ENCODE measurements at places on chromosomes 12 and 14.
A peak's percentile ranks its signal among the peaks of the same experiment; 100 is the strongest.

- no peak for DNase-seq
Measured at GRCh38 chr14:58414845-58415244, 12.5 kb downstream of the TIMM9 start.

DNA sequence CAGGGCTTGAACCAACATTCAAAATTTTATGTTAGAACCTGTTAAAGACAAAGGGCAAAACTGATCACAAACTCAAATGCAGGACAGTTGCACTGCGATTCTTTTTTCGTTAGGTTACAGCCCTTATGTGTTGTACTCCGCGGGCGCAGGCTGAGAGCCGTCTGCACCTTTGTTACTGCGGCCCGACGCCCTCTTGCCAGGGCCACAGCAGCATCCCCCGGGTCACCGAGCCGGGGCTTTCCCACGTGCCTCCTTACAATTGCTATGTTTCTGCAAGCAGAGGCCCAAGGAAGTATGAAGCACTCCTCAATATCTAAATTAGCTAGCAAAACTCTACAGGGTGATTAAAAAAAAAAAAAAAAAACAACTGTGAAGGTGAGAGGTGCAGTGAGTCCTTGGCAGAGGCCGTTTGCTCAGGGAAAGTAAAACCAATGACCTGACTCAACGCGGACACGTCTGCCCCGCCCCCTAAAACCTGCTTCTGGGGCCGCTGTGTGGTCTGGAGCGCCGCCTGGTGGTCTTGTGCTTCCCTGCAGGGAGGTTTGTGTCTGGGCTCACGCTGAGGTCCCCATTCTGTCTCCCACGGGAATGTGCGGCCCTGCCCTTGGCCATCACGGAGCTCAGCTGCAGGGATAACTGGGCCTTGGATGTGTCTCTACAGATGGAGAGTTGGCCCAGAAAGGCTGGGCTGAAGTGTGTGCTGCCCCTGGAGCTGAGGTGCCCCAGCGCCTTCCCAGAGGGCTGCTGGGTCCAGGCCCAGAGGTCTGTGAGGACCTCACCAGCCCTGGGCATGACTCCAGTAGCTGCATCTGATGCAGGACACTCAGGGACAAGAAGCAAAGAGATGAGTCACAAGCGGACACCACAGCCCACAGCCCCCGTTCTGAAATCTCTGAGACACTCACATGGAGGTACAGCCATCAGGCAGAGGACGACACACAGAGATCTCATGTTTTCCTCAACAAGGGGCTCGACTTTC, 418.5 kb downstream of the TMEM121 start:
- peak; percentile 75 for DNase-seq

DNA sequence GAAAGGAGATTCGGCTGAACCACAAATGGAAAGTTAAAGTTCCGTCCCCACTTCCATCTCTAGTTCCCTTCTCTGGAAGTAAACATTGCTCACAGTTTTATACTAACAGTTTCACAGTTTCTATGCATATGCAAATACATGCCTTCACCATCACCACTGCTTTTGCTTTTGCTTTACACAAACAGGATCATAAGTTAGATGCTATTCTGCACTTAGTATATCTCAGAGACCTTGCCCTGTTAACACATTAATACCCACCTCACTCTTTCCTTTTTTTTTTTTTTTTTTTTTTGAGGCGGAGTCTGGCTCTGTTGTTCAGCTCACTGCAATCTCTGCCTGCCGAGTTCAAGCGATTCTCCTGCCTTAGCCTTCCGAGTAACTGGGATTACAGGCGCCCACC, 890 bp downstream of the TEP1 start:
- no peak for DNase-seq

- DNase-seq = no peak
Measured at GRCh38 chr12:1473418-1473817, 121.0 kb downstream of the FBXL14 start.

- DNase-seq = no peak
Measured at GRCh38 chr14:97379091-97379531, 581.9 kb downstream of the VRK1 start.

- DNase-seq = no peak
Measured at GRCh38 chr12:13088496-13088895, 15.0 kb downstream of the GSG1 start.

GRCh38 chr14:68140076-68140741, 320.6 kb downstream of the RAD51B start:
- DNase-seq = no peak

DNA sequence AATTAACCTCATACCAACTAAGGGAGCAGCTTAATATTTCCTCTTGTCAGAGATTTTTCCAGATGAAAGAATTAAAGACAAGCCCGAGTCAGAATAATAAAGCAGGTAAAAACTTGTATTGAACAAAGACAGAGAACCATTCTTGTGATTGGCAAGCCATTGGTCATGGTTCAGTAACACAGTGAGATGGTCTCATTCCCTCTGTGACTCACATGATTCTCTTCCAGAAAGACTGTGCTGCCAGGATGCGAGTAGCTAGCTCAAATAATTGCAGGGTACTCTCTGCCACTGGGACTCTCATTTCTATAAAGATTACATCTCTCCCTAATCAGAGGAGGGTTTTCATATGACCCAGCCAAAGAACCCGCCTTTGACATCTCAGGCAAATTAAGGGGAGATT, 179.4 kb downstream of the PHLDA1 start:
- no peak for DNase-seq

DNA sequence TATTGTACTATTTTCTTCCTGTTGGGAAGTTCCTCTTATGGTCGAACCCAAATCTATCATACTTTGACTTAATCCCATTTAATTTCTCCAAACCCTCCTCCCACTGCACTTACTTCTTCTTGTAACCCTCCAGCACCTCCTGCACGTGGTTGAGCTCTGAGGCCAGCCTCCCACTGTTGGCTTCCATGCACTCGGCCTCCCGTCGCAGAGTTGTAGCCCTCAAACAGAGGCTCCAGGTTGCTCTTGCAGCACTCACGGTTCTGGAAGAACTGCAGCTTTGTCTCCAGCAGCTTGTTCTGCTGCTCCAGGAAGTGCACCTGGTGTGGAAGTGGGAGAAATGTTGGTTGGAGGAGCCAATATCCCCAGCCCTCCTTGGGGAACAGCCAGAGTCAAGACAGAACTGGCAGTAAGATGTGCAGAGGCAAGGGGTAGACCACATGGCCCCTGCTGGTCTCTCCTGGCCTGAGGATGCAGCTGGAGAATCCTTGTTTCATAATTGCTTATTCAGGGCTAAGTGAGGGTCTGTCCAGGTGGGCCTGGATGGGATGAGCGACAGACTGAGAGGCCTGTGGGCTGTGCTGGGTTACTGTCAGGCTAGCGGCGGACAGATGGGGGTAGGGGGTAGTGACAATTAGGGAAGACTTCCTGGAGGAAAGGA, 18.4 kb upstream of the KRT86 start:
- no peak for DNase-seq

- DNase-seq = no peak
Measured at GRCh38 chr12:92019491-92020277, 126.0 kb downstream of the BTG1 start.

DNA sequence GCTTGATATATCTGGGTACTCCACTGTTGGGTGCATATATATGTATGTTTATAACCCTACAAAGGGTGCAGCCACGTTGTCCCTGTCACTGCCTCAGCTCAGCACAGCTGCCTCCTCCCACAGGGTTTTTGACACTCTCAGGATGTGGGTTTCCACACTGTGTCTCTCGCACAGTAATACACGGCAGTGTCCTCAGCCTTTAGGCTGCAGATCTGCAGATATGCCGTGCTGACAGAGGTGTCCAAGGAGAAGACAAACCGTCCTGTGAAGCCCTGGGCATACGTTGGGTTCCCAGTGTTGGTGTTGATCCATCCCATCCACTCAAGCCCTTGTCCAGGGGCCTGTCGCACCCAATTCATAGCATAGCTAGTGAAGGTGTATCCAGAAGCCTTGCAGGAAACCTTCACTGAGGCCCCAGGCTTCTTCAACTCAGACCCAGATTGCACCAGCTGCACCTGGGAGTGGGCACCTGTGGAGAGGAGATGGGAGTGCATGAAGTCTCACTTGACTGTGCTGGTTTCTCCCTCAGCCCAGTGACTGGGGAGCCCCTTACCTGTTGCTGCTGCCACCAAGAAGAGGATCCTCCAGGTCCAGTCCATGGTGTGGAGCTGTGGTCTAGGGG, 498.7 kb downstream of the TMEM121 start:
- no peak for DNase-seq

- no peak for DNase-seq
Measured at GRCh38 chr12:60421741-60422140, 825.9 kb downstream of the SLC16A7 start.

GRCh38 chr14:45194964-45195363, 58.0 kb downstream of the MIS18BP1 start:
- DNase-seq = no peak

GRCh38 chr14:25833341-25834126, 764.3 kb downstream of the NOVA1 start:
- DNase-seq = no peak

DNA sequence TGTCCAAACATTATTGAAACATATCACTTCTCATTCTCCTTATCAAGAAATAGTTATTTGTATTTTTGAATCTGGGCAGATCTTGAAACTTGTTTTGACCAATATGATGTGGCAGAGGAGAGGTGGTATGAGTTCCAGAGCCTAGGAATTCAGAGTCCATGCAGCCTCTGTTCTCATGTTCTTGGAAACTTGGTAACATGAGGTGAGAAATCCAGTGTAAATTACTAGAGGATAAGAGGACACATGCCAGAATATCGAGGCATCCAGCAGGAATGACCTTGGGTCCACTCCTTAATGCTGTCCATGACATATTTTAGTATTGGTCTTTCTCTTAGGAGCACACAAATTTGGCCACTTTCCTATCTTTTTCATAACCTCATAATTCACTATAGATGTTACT, 1374.6 kb downstream of the FSCB start:
- no peak for DNase-seq

DNA sequence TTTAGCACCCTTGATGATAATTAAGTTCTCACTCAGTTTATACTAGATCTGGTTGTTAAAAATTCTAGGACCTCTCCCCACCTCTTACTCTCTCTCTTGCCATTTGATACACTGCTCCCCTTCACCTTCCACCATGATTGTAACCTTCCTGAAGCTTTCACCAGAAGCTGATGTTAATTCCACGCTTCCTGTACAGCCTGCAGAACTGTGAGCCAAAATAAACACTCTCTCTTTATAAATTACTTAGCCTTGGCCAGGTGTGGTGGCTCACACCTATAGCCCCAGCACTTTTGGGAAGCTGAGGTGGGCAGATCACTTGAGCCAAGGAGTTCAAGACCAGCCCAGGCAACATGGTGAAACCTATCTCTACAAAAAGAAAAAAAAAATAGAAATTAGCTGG, 11.1 kb upstream of the HECTD4 start:
- no peak for DNase-seq

GRCh38 chr14:82490397-82490796, 956.7 kb upstream of the SEL1L start:
- DNase-seq = no peak

GRCh38 chr14:100075681-100076080, 10.5 kb downstream of the EVL start:
- no peak for DNase-seq

- DNase-seq = no peak
Measured at GRCh38 chr14:66293533-66294105, 192.6 kb upstream of the CCDC196 start.

DNA sequence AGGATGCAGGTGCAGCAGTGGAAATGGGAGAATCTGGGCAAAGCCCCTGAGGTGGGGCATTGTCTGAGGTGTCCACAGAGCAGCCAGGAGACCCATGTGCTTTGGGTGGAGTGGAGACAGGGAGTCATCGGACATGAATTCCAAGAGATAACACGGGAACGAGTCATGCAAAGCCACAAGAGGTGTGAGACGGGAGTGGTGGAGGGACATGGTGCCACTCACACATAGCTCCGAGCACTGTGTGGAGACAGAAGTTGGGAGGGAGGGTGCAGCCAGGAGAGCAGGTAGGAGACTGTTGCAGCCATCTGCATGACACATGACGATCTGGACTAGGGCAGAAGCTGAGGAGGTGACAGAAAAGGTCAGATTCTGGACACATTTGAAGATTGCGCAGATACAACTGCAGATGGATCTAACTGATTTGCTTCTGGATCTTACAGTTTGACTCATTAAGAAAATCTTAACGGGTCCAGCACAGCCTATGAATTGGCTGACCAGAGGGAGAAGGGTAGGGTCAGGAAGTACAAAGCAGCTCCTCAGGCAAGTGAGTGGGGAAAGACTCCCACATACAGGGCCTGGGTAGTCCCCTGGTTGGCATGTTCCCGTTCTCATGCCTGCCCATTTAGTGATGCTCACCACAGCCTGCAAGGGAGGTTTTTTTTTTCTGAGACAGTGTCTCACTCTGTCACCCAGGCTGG, 379.8 kb downstream of the FUT8 start:
- DNase-seq = no peak

- DNase-seq = no peak
Measured at GRCh38 chr14:24734917-24735500, 101.0 kb upstream of the GZMB start.

- no peak for DNase-seq
Measured at GRCh38 chr14:38948171-38948570, 154.9 kb downstream of the SEC23A start.

GRCh38 chr12:18895946-18896345, 158.0 kb downstream of the CAPZA3 start:
- no peak for DNase-seq

DNA sequence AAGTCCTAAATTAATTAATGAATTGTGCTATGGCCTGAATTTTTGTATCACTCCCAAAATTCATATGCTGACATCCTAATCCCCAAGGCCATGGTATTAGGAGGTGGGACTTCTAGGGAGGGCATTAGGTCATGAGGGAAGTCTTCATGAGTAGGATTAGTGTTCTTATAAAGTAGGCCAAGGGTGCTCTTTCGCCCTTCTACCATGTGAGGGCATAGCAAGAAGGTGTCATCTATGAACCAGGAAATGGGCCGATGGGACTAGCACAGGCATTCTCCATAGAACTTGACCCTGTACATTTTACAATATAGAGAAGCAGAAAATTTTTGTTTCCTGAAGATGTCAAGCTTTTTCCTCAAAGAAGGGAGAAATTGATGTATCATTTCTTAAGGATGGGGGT, 12.5 kb downstream of the SYT10 start:
- no peak for DNase-seq

- no peak for DNase-seq
Measured at GRCh38 chr14:38866461-38866860, 236.6 kb downstream of the SEC23A start.

DNA sequence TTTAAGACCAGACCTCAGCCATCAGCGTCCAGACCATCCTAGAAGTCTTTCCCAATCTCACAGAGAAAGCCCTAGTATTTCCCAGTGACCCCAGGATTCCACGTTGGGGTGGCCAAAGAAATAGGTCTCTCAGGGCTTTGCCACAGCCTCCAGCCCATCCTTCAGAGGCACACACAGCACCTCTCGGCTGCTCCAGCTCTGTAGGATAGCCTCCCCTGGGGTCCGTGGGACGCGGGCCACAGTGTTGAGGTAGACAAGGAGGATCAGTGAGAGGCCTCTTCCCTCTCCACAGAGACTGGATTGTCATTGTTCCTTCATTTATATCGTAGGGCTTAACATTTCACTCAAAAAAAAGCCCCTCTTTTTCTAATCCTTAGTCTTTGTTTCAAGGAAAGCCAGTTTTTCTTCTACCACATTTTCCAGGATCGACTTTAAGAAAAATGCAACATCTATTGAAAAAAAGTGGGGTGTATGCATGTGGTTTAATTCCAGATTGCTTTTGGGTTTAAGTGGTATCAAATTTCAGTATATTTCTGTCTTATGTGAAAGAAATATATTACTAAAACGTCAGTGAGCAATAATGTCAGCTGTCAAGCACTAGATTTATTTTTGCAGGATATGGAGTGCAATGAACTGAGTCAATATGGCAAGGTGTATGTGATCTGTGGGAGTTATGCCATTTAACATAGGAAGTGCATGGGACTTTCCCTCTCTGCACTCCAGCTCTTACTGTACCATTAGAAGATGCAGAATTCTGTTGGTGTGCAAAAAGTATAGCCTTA, 187.5 kb downstream of the MSRB3 start:
- DNase-seq = no peak

All from activated T-cell treated with anti-CD3 and anti-CD28 coated beads for 4 hours (primary cell).